ENCODE measurements at places on chromosomes 12 and 14.

DNA sequence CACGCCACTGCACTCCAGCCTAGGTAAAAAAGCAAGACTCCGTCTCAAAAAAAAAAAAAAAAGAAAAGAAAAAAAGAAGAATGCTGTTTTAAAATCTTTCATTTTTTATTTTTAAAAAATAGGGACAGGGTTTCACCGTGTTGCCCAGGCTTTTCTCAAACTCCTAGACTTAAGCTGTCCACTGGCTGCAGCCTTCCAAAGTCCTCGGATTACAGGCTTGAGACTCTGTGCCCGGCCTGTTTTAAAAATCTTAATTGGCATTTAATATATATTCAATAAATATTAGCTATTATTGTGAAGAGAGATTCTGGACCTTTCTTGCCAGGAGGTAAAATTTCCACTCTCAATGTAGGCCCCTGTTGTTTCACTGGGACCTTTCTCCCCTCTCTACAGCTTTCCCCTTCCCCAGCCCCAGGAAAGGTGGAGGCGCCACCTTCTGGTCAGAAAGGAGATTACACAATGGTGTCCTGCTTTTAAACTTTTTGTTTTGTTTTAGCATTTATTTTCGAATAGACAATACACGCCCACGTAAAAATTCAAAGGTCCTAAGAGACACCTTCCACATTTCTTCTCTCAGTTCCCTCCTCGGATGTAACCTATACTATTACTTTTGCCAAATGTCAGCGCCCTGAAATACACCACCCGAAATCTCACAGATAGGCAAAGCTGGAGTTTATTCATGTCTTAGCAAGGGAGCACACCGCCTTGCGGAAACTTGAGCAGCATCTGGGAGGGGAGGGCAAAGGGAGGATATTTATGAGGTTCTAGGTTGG, 23.8 kb upstream of the PHC1 start:
- DNase-seq = peak; percentile 64

DNA sequence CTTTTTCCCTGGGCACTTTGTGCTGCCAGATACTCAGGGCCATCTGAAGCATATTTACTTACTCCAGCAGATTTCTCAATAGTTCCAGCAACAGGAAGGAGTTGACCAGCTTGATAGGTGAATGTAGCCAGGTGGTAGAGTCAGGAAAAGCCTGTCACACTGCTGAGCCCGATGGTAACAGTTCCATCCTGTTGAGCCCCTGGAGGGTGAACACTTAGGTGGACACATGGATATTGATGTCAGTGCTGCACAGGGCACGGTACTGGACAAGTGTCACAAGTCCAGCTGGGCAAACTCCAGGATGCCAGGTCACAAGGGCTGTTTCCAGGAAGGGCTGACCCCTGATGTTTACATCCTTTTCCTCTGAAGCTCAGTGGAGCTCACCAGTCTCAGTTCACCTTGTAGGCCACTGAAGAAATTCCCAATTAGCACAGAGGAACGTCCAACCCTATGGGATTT, 2.3 kb upstream of the SMOC1 start:
- no peak for DNase-seq

DNA sequence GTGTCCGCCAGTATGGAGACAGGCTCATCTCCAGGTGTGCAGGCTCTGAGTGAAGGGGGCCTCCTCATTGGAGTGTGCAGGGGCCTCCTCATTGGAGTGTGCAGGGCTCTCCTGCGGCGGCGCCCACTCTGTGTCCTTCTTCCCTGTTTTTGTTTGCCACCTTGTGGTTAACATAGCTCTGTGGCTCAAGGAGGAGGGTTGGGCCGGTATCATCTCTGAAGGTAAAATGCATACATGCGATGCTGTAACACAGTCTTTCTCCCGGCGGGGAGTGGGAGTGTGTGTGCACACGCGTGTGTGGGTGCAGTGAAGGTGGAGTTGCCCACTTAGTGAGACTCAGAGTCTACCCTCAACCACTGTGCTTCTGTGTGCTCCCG, 429.4 kb downstream of the ZFP36L1 start:
- DNase-seq = no peak

DNA sequence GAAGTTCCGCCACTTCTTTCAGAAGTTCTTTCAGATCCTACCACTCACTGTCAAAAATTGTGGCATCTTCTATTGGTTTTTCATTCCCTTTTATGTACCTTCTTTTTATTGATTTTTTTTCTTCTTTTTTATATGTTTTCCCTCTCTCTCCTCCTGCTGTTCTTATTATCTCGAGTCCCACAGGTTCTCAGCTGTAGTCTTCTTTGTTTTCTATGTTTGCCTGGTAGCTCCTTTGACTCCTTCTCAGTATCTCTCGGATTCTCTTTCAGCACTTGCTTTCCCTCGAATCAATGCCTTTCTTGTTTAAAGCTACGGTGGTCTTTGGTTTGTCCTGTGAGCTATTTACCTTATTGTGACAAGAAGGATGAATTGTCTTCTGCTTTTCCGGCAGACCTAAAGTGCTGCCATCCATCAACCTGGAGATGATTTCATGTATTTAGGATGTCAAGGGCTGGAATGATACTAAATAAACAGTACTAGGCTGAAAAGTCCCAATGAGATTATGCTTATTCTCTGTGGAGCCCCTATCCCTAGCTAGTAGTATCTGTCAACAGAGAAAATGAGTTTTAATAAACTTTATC, 541.7 kb downstream of the NOVA1 start:
- DNase-seq = no peak

- DNase-seq = no peak
Observed at GRCh38 chr12:85823436-85824180, 12.6 kb downstream of the RASSF9 start.

GRCh38 chr12:119669744-119670472, 2.0 kb downstream of the PRKAB1 start:
- DNase-seq = no peak

DNA sequence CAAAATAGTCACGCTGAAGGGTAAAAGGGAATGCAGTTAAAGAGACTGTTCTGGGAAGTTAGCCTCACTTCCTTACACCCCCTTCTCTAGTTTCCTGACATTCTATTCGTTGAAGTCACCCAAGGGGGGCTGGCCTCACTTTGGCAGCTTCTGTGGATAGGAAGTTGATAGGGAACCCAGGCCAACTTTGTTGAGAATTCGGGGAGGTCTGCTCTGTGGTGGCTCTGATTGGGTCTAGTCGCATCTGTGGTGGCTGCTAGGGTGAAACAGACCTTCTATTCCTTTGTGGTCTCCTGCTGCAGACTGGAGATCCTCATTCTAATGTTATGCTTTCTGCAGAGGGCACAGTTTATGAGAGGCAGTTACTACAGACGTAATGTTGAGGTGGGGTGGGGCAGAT, 28.8 kb upstream of the GZMB start:
- DNase-seq = no peak

DNA sequence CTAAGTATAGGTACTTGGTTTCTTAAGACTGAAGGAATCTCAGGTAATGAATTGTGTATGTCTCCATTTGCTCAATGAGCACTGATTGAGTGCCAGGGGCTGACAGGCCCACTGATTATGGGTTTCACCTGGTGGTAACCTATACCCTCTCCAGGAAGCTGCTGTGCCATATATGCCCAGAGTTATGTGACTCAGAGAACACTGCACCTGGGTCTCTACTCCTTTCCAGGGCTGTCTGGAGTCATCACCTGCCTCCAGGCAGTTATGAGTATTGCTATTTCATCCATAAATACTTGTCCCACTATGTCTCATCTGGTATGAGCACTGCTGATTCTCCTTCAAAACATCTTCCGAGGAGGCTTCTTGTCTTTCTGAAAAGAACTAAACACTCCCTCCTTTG, 692.9 kb downstream of the BCL11B start:
- no peak for DNase-seq

DNA sequence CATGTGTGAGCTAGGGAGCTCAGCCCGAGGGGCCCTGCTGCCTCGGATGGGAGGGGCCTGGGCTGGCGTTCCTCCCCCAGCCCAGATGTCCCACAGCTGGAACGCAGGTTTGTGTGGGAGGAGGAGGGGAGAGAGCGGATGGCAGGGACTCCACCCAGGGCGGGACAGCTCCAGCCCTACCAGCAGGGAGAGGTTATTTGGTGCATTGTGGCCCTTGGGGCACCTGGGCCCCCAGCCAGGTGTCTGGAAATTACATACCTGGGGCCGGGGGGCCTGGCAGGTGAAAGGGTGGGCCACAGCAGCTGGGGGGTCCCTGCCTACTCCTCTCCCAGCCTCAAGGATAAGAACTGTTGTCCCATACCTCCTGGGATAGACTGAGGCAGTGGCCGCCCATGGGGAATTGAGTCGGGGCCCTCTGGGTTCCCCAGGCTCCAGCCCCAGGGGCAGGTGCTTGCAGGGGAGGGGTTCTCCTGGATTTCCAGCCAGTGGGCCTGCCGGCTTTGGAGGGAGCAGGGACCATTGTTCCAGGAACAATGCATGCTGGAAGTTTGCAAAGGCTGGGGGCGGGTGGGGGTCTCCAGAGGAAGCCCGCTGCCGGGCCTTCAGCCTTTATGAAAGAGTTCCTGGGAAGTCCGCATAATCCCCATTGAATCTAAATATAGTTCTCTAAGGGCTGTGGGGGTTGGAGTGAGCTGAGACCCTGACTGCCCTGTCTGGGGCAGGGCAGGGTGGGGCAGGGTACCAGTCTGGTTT, 1.2 kb downstream of the KIF26A start:
- peak; percentile 23 for DNase-seq
